ENCODE measurements at places on chromosomes 11 and 22.

- DNase-seq, result no peak
Observed at GRCh38 chr11:74437441-74438042, 29.8 kb downstream of the KCNE3 start.

GRCh38 chr22:27863556-27863955 lies 55.5 kb downstream of the PITPNB start:
- DNase-seq, result no peak

GRCh38 chr11:121909596-121909995 lies 206.4 kb downstream of the BLID start:
- DNase-seq, result no peak

DNA sequence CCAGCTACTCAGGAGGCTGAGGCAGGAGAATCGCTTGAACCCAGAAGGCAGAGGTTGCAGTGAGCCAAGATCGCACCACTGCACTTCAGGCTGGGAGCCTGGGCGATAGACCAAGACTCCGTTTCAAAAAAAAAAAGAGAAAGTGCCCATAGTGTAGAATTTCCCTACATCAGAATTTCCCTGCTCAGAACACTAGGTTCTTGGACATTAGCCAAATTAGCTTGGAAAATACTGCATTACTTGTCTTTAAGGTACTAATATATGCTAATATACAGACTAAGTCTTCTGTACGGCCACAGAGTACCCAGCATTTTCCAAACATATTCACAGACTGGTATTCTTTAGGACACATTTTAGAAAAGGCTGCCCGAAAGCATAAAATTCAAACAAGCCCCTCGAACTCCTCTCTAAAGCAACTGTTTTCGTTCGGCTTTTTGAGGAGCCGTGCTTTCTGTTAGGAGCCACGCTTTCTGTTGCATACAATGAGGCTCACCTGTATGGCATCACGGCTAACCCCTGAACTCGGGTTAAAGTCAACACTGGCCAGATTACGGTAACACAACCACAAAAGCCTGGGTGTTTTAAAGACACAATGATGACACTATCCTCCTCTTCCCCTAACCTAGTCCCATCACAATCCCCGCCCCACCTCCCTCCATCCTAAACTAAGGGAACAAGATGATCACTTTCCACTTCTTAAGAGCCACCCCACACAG lies 18.4 kb downstream of the TNKS1BP1 start:
- no peak for DNase-seq

DNA sequence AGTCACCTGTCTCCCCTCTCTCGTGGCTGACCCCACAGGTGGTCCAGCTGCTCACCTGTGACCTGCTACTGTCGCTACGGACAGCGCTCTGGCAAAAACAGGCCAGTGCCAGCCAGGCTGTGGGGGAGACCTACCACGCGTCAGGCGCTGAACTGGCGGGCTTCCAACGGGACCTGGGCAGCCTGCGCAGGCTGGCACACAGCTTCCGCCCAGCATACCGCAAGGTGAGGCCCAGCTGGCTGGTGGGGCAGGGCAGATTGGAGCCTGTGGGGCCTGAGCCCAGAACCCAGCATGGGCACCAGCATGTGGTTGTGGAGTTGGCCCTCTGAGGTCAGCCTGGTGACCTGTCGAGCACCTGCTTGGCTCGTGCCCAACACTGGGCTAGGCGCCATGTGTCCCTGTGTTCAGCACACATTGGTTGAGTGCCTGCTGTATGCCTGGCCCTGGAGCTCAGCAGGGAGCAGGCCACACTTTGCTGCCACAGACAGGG lies 11.9 kb downstream of the SHISA8 start:
- no peak for DNase-seq

DNA sequence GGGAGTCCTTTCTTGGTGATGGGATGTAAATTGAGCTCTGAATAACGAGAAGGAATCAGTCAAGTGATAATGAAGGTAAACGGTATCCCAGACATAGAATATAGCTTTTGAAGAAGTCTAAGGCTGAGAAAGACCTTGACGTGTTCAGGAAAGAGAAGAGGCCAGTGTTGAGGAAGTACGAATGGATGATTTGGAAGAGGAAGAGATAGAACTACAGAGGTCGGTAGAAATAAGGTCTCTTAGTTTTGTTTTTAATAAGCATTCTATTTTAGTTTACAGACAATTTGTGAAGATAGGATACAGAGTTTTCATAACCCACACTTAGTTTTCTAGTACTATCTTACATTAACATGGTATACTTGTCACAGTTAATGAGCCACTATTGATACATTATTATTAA lies 1598.1 kb downstream of the FAM181B start:
- DNase-seq, result no peak

GRCh38 chr22:39956932-39957664 lies 3.1 kb upstream of the TMA7B start:
- no peak for DNase-seq

Measured in GDM1 (cell line).